Stimulated activated CD4-positive, alpha-beta T cell treated with anti-CD3 and anti-CD28 coated beads, Interleukin-4, amount 100 ng/mL, for 24 hours (primary cell): ENCODE measurements at places on chromosomes 7 and 10.

- peak; percentile 99 for DNase-seq
Observed at GRCh38 chr7:23013715-23014649, at the start of gene HYCC1. Gene HYCC1, minus strand, starts transcription at chr7:23014130. Its CDS starts 23,019 bp downstream, at chr7:22991111.

- DNase-seq: no peak
Observed at GRCh38 chr10:119742947-119743648, 17.2 kb downstream of the INPP5F start.

GRCh38 chr7:149225106-149225505 is 14.3 kb upstream of the ZNF212 start:
- DNase-seq: no peak

GRCh38 chr10:21304198-21304597 is 221.3 kb downstream of the SKIDA1 start:
- no peak for DNase-seq

DNA sequence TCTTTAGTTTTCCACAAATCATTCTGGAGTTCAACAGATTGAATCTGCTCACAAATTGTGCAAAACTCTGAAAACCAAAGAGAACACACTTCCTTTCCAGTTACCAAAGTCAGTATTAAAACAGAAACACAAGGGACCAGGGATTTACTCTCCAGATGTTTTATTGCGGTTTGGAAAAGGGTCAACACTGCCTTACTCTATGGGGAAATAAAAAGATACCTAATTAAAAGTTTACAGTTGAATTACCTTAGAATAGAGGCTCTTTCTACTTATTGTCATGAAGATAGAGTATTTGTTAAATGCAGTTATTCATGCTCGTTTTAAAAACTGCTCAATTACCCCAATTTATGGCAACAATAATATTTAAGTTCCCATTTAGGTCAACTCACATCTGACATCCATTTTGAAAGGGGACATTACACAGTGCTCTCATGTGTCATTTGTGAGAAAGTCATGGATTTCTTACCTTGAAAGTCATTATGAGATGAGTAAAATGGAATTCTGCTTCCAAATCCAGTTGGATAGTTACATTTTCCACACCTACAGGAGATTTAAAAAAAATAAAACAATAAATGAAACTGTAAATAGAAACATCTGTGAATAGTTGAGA is 8.4 kb downstream of the LAMB1 start:
- no peak for DNase-seq

DNA sequence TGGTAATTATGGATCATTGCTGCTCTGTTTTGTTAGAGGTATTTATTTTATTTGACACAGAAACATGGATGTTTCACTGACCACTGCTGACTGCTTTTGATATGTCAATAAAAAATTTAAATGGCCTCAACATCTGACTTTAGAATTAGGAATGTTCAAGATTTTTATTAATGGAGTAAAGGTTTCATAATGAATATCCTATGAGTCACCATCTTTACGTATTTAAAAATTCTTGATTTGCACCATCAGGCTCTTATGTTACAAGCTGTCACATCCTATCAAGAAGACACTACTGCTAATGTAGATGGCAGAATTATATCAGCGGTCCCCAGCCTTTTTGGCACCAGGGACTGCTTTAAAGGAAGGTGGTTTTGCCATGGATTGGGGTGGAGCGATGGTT is 578.7 kb upstream of the NRP1 start:
- DNase-seq: no peak

DNA sequence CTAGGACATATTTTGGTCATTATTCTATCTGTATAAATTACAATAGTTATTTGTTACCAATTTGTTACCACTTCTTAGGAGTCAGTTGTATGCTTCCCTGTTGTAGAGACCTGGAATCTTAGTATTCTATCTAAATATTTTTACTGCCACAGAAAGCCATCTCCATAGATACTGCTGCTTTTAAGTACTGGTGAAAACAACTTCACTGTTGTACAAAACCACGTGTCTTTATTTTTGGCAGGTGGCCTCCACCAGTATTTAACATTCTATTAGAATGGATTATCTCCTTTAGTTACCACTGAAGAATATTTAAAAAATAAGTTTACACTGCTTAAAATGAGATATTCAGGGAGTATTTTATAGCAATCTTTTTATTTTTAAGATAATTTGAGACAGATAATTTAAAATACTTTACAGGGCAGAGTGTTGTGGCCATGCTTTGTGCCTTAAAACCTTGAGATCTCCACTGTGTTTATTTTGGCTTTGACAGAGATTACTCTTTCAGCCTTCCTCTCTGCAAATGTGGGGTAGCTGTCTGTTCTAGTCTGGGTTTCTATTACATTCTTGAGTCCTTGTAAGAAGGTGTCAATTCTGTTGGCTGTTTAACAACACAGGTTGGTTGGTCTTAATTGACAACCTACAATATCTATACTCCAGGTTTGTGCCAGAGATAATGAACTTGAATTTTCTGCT is 185.6 kb downstream of the LRRC4 start:
- DNase-seq: no peak

DNA sequence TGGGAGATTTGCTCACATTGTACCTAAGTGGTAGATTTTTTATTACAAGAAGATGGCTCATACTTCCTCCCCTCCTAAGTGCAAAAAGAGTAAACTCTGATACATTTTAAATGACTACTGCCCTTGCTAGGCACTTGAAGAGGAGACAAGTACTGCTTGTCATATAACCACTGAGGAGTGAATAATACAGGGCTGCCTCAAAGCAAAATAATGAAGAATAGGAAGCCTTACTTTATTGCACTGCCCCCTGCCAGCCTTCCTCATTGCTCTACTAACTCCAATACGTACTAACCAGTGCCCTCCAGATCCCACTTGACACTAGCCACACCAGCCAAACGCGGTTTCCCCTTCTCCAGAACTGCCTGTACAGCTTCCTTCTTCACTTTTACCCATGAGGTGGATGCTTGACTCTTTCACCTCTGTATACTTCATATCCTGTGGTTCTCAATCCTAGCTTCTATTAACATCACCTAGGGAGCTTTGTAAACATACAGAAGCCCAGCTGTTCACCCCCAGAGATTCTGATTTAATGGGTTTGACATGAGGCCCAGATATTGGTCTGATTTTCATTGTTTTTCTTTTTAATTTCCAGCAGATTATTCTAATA is 11.7 kb upstream of the MTERF1 start:
- no peak for DNase-seq

- no peak for DNase-seq
Observed at GRCh38 chr7:139049111-139049510, 13.3 kb upstream of the ZC3HAV1L start.

- no peak for DNase-seq
Observed at GRCh38 chr10:58066126-58066525, 201.6 kb downstream of the IPMK start.

DNA sequence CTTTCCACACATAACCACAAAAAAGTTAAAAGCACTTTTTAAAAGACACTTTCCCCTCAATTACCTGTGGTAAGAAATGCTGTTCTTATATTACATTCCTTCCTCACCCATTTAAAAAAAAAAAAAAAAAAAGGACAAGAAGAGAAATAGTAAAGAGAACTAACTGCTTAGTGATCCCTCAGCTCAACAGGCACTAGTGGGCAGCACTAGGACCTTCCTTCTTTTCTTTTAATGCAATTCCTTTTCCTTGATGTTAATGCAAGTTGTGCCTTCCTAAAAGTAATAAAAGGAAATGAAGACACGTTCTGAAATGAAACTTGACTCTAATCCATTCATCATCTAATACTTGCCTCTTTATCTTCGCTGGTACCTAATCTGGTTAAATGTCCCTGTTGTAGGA is 189.7 kb downstream of the TCF7L2 start:
- no peak for DNase-seq
